ENCODE measurements at places on chromosomes 13 and 19.

GRCh38 chr19:39540333-39540673 lies 342 bp upstream of the EID2 start:
- DNase-seq: no peak

GRCh38 chr13:114234266-114234644 lies 442 bp upstream of the CDC16 start:
- no peak for DNase-seq

DNA sequence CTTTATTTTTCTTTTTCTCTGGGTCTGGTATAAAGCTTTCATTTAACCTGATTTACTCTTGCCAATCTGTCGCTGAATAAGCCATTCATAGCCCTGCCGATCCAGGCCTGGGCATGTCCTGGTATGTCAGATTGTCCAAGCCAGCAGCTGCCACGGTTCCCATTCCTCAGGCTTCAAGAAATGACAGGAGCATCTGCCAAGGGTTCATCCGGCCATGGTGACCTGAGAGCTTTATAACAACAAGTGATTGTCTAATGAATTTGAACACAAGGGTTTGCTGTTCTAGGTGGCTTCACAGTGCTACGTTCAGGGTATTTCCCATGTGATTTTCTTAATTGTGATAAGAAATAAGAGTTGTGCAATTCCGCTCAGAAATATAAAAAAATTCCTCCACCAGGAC lies 20.0 kb downstream of the PNMA8A start:
- DNase-seq: no peak

DNA sequence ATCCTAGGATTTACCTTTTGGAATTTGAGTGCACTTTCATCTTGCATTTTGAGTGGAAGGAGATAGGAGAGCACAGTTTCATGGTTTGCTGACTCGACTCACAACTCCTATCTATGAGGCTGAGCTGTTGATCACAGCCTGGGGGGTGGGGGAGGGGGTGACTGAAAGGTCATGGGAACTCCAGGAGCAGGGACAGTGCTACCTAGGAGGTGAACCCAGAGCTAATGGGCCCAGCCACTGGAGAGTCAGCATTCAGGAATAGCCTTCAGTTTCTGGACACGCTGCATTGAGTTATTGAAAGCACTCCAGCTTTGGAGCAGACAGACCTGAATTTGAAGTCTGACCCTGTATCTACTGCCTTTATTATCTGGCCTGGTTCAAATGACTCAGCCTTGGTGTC lies 339.9 kb downstream of the SLC7A1 start:
- DNase-seq: no peak
